ENCODE measurements at places on chromosomes 2 and 18.

DNA sequence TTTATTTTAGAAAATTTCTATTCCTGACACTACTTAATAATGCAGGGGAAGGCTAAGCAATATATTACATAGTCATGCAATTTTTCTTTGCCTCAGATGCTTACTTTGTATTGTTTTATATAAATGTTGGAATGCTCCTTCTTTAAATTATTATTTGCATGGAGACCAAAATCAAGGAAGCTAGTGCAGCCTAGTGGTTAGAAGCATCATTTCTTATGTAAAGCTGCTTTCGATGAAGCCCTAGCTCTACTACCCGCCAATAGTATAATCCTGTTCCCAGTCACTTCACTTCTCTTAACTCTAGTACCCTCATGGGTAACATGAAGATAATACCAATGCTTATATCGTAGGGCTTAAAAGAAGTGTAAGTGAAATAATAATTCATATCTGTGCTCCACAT is 198.9 kb downstream of the LRATD1 start:
- no peak for DNase-seq

DNA sequence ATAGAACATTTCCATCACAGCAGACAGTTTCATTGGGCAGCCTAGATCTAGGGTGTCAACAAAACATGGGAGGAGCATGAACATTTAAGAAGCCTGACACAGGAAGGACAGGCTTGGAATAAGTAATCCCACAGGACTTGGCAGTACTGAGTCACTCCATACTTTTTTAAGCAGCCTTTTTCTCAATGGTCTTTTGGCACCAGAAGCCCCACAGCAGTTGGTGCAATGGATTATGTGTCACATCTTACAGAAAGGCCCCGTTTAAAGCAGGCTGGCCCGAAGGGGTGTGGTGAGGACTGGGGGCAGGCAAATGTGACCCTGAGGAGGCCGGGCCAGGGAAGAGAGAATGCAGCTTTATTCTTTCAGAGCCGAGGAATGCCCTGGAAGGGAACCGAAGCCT is 26.6 kb downstream of the SPTBN1 start:
- DNase-seq, result peak; percentile 40

GRCh38 chr2:34825686-34826085 is 1226.6 kb upstream of the FAM98A start:
- no peak for DNase-seq

DNA sequence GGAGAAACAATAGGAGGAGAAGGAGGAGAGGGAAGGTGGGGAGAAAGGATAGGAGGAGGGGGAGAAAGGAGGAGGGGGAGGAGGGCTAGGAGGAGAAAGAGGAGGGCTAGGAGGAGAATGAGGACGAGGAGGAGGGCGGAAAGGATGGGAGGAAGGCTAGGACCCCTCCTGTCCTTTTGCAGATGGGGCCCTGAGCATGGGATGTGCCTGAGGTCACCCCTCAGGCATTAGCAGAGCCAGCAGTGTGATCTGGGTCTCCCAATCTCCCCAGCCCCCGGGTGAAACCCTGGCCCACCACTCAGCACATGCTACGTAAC is 601 bp upstream of the ANO7 start:
- DNase-seq, result no peak

GRCh38 chr2:118913803-118914645 is 28.0 kb upstream of the MARCO start:
- no peak for DNase-seq

DNA sequence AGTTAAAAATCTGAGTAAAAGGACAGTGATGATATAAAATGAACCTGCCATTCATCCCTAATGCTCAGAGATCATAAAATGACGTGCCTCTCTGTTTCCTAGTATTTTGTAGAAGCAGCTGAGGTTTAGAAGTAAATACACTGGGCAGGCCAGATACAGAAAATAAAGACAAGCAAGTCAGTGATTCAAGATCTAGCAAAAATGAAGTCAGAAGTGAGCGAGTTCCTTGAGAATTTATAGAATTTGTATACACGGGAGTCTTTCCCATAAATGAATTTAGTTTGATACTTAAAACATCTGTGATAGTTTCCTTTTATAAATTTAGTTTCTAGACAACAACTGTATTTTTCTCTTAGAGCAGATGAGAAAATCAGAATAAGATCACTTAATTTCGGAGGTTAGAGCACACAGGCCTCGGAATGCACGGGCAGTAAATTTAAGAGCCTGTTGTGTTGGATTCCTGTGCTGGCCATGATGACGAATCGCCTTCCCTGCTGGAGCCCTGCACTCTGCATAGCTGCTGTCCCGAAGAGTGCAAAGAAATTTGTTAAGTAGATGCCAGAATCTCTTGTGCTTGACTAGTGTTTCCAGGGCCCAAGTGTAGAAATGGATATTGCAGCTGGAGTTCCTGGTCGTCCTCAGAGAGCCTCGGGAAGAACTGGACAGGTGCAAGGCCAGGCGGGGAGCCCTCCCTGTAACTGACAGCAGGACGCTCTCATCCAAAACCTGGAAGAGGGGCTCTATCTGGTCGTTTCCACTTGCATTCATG is 83.7 kb upstream of the RBM44 start:
- DNase-seq, result peak; percentile 81

Measured in ELF-1 (cell line).